ENCODE measurements at places on chromosomes 5 and 9.

- no peak for DNase-seq
Observed at GRCh38 chr5:71662381-71662780, 56.7 kb upstream of the CARTPT start.

DNA sequence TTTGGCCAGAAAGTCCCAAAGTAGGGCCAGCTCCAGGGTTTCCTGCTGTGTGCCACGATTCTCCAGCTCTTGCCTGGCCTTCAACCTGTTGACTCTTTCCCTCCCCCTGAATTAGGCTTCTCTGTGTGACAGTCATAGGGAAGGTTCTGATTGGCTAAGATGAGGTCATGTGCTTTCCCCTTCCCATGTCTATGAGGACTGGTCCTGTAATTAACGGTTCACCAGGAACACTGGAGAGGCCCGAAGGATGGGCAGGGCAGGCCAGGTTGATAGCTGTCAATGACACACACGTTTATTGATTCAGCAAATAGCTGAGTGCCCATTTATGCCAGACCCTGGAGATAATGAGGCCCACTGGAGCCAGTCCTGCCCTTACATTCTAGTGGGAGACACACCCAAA lies 9.0 kb upstream of the PRR7 start:
- DNase-seq = no peak

DNA sequence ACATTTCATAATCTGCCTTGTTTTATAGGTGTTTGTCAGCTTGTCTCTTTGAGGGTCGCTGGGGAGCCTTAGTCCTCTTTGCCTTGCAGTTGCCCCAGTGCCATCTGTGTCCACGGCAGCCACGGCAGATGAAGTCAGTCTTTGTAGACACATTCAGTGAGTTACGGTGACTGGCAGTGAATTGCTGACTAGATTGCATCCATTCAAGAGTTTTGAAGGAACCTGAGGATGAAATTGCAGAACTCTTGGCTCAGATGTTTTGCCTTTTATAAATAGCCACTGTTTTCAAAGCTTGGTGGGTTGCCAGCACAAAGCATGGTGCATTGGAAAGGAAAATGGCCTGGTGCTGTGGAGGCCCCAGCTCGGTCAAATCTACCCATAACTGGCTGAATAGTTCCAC lies 125.6 kb downstream of the TRIO start:
- no peak for DNase-seq

GRCh38 chr5:174617285-174617684 lies 107.1 kb upstream of the MSX2 start:
- no peak for DNase-seq

DNA sequence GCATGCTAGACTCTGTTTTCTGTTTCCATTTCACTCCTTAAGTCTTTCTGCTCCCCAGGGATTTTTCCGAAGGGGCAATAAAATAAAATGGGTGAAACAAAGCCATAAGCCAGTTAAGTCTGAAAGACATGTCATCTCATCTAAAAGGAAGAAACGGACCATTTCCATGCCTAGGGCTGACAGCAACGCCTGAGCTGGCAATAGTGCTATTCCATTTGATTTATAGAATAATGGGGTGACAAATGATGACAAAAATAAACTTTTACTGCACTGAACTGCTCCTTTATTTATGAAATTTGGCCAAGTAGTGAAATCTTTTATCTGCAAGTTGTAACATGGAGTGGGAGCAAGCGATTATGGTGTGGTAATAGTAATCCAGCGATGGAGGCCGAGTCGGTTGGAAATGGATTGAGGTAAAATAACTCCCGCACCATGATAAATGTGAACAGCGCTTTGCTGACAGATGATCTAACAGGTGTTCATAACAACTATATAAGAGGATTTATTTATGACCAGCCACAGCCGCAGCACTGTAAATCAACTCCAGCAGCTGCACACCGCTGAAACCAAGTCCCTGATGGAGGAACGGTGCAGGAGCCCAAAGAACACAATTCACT lies 219.8 kb upstream of the TBCA start:
- DNase-seq = no peak

DNA sequence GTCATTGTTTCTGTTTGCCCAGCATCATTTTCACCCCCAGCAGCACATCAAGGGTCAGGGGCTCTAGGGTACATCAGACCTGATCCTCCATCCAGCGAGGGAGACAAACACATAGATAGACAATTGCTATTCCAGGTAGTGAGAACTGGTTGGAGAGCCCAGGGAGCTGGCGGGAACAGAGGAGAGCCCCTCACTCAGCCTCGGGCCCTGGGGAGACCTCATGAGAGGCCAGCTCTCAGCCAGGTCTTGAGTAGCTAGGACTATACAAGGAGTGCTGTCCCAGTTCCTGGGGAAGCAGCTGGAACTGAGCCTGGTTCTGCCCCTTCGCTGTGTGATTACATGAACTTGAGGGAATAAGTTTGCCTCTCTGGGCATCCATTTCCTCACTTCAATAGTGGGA lies 80.3 kb downstream of the HRH2 start:
- no peak for DNase-seq

GRCh38 chr5:115461506-115462290 lies 82.9 kb downstream of the FEM1C start:
- no peak for DNase-seq

- DNase-seq = no peak
Observed at GRCh38 chr5:36948650-36949049, 72.1 kb downstream of the NIPBL start.

GRCh38 chr5:153402550-153402949 lies 87.9 kb upstream of the GRIA1 start:
- no peak for DNase-seq

DNA sequence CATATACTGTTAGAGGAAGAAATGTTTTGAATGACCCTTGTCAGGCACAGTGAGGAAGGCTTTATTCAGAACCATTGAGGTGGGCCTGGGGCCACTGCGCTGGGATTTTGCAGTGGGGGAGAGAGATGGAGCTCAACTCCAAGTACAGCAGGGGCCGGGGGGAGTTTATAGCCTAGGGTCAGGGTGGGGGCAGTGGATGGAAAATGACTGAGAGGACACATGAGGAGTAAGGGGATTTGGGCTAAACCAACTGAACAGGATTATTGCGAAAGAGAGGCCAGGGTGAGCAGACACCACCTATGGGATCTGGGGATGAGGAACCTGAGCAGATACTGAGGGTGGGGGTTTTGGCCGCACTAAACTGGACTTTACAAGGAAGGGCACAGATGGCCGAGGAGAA lies 6.3 kb downstream of the CEP72 start:
- peak; percentile 44 for DNase-seq

DNA sequence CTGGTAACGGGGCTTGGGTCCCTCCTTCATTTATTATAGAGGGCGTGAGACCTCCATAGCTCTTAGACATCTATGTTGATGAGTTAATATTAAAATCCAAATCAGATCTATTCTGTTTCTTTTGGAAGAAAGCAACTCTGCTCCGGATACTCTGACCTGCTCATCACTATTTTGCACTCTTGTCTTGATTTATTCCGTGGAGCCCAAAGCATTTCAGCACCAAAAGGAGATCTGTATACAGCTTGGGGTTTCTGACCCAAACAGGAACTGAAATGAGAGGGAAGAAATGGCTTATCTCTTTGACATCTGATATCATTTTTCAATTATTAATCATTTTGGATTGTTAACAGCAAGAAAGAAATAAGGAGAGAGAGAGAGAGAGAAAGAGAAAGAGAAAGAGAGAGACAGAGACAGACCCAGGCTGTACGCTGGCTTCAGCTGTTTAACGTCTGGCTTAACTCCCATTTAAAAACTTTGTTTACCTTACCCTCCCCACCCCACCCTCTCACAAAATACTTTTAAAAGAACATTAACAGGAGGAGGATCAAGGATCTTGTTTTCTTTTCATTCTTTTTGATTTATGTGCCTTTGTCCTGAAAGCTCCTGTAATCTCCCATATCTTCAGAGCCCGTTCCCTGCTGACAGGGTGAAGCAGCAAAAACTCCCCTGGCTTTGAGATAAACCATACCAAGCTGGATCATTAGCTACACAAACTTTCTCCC lies 231.4 kb upstream of the TUT7 start:
- no peak for DNase-seq

- peak; percentile 65 for DNase-seq
Observed at GRCh38 chr9:126612813-126613641, 701 bp upstream of the LMX1B start.

- no peak for DNase-seq
Observed at GRCh38 chr9:8542537-8542936, 743.0 kb upstream of the DMAC1 start.

- no peak for DNase-seq
Observed at GRCh38 chr9:30775236-30775635, 1609.2 kb upstream of the ACO1 start.

- DNase-seq = no peak
Observed at GRCh38 chr5:136701191-136701590, 335.8 kb upstream of the TRPC7 start.

DNA sequence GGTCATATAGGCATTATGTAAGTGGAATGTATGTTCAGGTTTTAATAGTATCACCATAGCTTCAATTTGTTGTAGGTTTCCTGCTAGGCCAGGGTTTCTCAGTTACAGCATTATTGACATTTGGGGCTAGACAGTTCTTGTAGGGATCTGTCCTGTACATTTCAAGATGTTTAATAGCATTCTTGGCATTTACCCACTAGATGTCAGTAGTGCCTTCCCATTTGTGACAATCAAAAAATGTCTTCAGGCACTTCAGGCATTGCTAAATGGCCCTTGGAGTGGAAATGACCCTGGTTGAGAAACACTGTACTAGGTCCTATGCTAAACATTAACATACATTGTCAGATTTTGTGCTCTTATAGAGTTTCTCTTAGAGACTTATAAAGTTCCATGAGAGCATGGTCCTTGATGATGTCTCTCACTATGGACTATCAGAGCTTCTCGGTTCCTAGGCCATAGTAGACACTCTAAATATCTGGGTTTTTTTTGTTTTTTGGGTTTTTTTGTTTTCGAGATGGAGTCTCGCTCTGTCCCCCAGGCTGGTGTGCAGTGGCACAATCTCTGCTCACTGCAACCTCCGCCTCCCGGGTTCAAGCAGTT lies 1.4 kb downstream of the KIF20A start:
- DNase-seq = no peak

DNA sequence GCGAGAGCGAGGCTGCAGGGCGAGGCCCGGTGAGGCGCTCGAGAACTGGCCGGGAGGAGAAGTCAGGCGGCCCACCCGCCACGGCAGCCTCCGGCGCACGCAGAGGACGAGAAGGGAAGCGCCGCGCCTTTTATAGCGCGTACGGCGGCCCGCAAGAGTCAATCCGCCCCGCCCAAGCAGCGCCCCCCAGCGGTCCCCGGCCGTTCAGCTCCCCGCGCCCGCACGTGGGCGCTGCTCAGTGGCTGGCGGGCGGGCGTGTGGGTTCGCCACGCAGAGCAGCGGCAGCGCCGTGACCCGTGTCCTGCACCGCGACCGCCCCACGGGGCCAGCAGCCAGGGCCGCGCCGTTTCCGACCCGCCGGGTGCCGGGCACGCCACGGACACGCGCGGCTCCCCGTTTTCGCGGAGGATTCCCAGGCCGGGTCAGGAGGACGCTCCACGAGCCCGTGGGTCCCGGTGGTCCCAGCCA lies 14.6 kb downstream of the LCN10 start:
- DNase-seq = peak; percentile 95

DNA sequence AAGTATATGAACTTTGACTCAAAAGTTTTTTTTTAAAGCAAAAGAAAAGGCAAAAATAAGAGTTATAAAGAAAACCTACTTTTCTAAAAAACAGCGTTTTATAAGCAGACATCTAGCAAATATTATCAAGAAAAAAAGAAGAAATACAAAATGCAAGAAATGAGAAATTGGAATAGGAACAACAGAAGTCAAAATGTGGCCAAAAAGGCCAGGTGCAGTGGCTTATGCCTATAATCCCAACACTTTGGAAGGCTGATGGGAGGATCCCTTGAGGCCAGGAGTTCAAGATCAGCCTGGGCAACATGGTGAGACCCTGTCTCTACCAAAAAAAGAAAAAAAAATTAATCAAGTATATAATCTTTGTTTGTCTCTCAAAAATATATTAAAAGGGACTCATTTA lies 35.9 kb downstream of the APTX start:
- no peak for DNase-seq

DNA sequence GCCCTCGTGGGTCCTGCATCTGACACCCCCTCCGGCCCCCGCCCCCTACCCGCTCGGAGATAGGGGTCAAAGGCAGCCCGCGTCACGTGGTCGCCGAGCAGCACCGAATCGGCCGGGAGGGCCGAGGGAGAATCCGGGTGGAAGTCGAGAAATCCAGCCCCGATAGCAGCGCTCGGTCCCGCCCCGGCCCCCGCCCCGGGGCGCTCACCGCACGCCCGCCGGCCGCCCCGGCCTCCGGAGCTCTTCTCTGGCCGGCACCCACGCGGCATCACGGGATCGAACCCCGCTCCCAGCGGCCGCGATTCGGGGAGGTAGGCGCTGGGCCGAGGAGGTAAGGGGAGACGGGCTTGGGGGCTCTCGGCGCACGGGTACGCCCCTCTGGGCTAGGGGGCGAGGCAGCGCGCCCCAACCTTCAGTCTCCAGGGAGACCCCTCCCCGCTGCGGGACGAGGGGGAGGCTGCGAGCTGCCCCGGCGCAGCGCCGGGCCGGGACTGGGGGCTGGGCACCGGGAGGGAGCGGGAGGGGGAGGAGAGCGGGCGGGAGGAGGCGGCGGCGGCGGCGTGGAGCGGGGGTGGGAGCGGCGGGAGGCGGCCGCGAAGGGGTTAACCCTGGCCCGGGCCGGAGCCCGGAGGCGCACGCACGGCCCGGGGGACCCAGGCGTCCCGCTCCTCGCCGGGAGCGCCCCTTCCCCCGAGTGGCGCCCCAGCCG lies 22.1 kb upstream of the NDST1 start:
- peak; percentile 85 for DNase-seq

DNA sequence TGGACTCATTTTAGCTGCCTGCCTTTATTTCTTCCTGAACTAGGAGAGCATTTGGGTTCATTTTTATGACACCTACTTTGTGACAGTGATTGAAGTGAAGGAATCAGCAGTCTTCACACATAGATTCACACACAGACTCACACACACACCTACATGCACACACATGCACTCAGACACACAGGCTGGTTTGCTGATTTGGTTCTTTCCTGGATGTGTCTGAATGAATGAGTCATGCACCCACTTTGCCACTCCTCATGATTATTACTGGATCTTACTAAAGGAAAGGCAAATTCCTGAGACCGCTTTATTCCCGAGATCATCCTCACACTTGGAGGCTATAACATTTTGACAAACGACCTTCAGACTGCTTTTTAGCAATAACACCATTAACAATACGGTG lies 529.5 kb downstream of the AGTPBP1 start:
- DNase-seq = no peak

GRCh38 chr9:84379740-84380139 lies 39.2 kb upstream of the SLC28A3 start:
- no peak for DNase-seq

DNA sequence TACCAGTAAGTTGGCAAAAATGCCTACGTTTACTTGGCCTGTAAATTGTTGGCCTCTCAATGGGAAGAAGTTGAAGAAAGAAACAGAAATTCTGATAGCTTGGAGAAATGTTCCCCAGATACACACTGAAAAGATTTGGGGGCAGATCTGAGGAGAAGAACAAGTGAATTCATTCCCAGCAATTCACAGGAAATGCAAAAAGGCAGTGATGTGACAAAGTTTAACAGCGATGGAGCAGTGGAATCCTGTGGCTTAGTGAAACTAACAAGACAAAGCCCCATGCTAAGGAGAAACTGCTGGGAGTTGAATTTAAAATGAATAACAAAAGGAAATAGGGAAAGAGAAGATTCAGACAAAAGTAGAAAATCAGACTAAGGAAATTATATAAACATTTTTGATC lies 213.2 kb upstream of the EDIL3 start:
- DNase-seq = no peak

Data from left forelimb (tissue), 1 donor.